ENCODE measurements at places on chromosomes 11 and 22. TPM values are rescaled to one million over a fixed set of nuclear protein-coding genes. Genes with fewer than 3 reads are reported as not detected.

The GGTLC2 gene
- total RNA-seq = not detected

The SCGB1C1 gene
- total RNA-seq = not detected

DNA sequence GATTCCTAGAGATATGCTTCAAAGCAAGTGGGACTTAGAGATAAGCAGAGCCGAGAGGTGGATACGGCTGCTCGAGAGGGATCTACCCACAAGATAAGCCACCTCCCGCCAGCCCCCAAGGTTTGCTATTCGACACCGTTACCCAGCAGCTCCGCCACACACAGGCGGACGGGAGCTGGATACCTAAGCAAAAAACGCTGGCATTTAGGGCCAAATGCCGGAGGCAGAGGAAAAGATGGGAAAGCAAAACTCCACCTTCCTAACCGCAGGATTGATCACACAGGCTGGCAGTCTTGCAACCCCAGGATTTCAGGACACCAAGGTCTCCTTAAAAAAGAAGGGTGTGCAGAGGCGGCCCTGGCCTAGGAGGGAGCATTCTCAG, 709 bp downstream of the FTH1 start:
- no peak for DNase-seq

The SCGB2A2 gene
- not detected for total RNA-seq

DNA sequence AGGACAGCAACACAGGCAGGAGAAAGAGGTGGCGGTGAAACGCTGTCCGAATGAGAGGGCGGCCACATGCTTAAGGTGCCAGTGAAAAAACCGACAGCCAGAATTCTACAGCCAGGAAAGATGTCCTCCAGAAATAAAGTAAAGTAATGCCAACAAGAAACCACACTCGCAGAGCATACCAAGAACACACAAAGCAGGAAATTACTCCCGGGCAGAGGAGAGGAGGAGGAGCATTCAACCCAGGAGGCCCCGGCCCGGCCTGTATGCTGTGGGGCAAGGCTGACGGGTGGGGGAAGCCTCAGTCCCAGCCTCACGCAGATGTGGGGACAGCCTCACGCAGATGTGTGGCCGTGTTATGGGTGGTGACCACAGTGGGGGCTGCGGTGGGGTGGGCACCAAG, 28.0 kb downstream of the CHID1 start:
- DNase-seq = no peak

GRCh38 chr11:1691878-1692707, 4.9 kb upstream of the KRTAP5-6 start:
- DNase-seq = no peak

The INSC gene
- total RNA-seq = 0.40 TPM

GRCh38 chr11:28636566-28636965, 528.4 kb downstream of the METTL15 start:
- no peak for DNase-seq

- DNase-seq = no peak
Measured at GRCh38 chr11:2143799-2144543, 4.8 kb upstream of the IGF2 start.

The OR8D4 gene
- not detected for total RNA-seq

GRCh38 chr11:120236169-120237107, 3.5 kb upstream of the POU2F3 start:
- DNase-seq = no peak

Measured in left ventricle myocardium superior (tissue), 1 donor.